ENCODE measurements at places on chromosomes 12 and 14. TPM values are rescaled to one million over a fixed set of nuclear protein-coding genes. Genes with fewer than 3 reads are reported as not detected.

FAM161B gene
- 5.2 TPM for total RNA-seq

DNA sequence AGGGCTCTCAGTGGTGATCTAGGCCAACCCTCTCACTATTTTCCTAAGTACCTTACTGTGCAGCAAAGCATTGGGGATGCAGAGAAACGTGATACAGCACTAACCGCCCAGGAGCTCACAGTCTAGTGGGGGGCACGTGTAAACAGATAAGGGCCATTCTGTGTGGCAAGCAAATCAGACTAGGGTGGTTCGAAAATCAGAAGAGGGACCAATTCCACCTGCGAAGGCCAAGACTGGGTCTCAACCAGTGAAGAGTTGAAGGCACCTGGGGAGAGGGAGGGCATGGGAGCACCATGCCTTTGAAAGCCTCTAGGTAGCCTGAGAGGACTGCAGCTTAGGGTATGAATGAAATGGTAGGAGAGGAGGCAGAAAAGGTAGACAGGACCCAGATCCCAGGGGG, 2.2 kb downstream of the PITPNM2 start:
- DNase-seq, result no peak

DNA sequence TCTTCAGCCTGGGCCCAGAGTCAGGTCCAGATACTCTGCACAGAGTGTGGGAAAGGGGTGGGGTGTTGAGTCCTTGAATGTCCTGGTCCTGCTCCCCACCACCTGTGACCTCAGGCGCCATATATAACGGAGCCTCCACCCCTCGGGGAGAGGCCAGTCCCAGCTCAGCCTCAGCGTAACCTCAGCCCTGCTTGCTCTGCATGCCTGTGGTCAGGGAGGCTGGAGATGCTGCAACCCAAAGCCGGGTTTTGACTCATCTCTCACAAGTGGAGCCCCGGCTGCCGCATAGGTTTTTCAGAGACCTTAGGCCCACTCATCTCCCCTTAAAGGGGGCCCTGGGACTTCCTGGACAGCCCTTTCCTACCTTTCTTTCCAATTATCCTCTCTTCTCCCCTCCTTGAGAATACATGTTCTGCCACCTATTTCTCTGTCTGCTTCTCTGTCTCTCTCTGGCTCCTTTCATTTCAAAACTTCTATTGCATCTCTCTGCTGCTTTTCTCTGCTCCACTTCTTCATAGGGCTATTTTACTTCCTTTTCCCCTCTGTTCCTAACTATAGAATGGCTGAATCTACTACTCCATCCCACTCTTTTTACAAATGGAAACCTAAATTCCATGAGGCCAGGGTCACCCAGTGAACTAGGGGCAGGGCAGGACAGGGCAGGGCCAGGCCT, 1.2 kb downstream of the ITGB7 start:
- DNase-seq, result peak; percentile 85

DNA sequence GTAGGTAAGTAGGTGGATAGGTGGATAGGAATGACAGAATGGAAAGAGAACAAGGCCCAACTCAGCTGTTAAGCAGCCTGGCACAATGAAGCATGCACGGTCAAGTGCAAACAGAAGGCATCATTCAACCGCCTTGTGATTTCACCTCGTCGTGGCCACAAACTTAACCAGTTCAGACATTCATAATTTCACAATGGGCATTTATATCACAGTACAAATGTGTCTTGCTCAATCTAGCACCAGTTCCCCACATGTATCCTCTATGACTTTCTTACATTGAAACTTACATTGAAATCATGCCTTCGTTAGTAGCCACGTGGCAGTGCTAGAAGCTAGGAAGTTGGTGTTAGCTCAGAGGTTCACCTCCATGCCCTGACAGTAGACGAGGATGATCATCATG, 207.5 kb downstream of the ETV6 start:
- no peak for DNase-seq

GRCh38 chr14:45902241-45902640, 649.2 kb upstream of the MIS18BP1 start:
- DNase-seq, result no peak

ITPR2 gene
- total RNA-seq, result 56.0 TPM

CLEC7A gene
- under 0.01 TPM for total RNA-seq

DNA sequence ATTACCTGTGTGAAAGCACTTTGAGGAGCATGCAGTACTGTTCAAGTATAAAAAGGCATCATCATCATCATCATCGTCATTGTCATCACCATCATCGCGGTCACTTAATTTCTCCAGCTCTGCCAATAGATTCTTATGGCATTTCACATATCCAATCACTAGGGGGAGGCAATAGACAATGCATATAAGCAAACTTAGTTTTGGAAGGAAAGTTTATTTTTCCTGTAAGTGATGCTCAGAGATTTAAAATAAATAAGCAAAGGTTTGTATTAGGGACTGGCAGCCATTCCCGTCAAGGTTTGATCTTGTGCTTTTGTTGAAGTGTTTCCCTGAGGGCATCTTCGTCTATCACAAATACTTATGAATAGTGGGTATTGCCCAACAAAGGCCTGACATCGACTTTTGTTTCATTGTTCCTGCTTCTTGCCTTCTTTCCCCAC, 127.4 kb downstream of the KTN1 start:
- peak; percentile 58 for DNase-seq

DNA sequence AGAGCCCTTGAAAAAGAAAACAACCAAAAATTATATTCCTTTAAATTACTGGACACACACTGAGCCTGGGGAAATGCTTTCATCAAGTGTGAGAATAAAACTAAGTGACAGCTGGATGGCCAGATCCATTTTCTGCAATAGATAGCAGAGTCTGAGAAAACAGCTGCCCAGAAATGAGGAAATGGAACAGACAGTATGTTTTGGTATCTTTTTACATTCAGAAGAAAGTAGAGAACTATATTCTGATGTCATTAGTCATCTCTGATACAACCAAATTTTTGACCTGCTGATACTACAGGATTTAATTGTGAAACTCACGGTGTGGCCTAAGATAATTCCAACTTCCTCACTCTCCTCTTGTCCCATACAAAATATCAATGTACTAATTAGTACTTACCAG, 78.2 kb downstream of the HMGA2 start:
- DNase-seq, result peak; percentile 82

GRCh38 chr12:130916241-130916911, 37.3 kb upstream of the ADGRD1 start:
- peak; percentile 61 for DNase-seq

- DNase-seq, result no peak
These were observed 798.5 kb downstream of the DIO2 start for GRCh38 chr14:79412822-79413221.

GRCh38 chr14:101927859-101928258, 36.5 kb upstream of the DYNC1H1 start:
- peak; percentile 98 for DNase-seq

GRCh38 chr12:109617491-109617890, 43.9 kb downstream of the MVK start:
- DNase-seq, result no peak

C12orf56 gene
- total RNA-seq, result 0.86 TPM

DNA sequence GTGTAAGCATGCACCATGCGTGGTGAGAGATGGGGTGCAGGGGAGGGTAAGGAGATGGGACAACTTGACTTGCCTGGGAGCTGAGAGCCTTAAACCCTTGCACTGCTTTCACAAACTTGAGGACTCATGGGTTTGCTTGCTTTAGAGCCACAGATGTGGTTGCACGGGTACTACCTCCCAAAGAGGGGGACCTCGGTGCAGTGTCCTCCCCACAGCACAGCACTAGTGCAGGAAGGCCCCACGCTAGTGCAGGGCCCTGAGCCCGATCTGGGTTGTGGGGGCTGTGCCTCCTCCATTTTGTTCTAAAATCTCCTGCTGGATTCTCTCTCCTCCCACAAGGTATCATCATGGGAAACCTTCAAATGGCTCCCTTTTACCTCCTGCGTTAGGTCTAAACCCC, 11.2 kb downstream of the KRT72 start:
- no peak for DNase-seq
